Activated CD4-positive, alpha-beta T cell treated with anti-CD3 and anti-CD28 coated beads, Interleukin-2, amount 50 U/mL, for 4 hours (primary cell): ENCODE measurements at places on chromosomes 1 and 21.

- no peak for DNase-seq
Measured at GRCh38 chr1:6822530-6823359, 37.5 kb downstream of the CAMTA1 start.

GRCh38 chr1:81760477-81761097 lies 40.1 kb upstream of the ADGRL2 start:
- DNase-seq, result no peak

DNA sequence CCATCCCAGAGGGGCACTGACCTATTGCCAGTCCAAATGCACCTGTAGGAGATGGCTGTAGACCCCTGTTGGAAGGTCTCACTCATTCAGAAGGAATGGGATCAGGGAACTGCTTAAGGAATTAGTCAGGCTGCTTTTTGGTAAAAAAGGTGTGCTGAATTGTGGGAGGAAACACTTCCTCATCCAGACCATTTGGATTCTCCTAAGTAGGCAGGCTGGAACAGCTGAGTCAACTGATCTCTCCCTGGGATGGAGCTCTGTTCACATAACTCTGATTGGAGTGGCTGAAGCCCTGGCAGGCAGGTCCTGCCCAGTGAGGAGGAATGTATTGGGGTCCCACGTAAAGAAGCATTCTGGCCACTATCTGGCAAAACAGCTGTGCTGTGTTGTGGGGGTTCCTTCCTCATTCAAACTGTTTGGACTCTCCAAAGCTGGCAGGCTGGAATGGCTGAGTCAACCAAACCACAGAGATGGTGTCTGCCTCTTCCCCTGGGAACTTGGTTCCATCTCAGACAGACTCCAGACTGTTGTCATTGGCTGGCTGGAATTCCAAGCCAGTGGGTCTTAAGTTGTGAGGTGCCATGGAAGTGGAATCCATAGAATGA lies 70.7 kb upstream of the PDC start:
- DNase-seq, result no peak

- no peak for DNase-seq
Measured at GRCh38 chr1:40939320-40940059, 40.0 kb upstream of the CTPS1 start.

- no peak for DNase-seq
Measured at GRCh38 chr1:176877557-176877956, 287.0 kb downstream of the ASTN1 start.

- no peak for DNase-seq
Measured at GRCh38 chr1:6162773-6163172, 17.3 kb downstream of the CHD5 start.
